MM.1S (cell line): ENCODE measurements at places on chromosomes 3 and 15.
A peak's percentile ranks its signal among the peaks of the same experiment; 100 is the strongest.

DNA sequence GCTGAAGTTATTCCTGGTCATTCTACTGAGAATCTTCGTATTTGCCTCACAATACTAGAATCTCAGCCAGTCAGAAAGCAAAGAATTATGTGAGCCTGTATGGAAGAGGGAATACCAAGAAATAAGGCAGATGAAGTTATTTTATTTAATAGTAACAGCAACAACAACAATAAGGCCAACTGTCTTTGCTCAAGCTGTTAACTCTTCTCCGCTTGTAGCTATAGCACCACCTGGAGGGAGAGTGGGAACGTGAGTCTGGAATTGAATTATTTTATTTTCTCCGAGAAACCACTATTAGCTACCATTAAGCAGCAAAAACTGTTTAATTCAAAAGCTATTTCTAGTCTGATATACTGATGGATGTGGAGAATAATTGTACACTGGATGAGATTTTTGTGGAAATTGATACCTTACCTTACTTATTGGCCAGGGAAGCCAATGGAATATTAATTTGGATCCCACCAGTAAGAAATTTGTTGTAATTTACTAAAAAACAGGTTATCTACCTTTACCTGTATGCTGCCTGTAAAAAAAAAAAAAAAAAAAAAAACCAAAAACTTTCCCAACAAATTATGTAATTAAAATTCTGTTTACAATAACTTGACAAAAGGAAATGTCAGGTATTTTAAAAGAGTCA, 50.1 kb downstream of the CALML4 start:
- peak; percentile 61 for DNase-seq

DNA sequence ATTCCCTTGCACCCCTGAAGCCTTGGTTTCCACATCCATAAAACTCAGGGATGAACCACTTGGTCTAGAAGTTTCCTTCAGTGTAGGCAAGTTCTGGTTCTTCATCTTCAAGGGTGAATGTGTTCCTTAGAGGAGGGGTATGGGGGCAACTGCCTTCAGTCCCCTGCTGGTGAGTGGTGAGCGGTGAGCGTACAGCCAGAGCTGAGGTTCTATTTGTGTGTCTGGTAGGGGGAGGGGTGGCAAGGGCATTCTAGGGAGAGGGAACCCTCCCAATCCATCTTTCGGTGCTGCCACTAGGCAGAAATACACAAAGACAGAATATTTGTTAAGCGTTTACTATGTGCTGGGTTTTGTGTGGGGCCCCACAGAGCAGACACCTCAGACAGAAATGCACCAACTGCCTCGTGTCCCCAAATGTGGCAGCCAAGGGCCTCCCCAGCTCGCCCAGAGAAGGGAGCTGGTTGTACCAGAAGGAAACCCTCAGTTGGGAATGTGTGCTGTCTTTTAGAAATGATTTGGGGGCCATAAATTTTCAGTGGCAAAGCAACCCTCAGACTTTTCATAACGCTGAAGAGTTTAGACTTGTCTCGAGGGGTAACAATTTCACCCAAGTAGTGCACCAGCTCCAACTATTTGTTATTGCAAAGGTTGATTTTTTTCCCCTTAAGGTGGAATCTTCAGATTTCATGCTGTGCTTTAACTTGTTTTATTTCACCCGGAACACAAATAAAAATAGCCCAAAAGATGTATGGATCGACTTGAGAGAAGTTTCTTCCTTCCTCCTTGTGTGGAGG, 137.6 kb downstream of the FBLN2 start:
- DNase-seq: no peak

- DNase-seq: no peak
Measured at GRCh38 chr3:39127269-39127907, 19.9 kb downstream of the TTC21A start.

- no peak for DNase-seq
Measured at GRCh38 chr3:123724306-123724705, 139.5 kb upstream of the HACD2 start.

GRCh38 chr3:183497313-183497712, 58.2 kb downstream of the KLHL6 start:
- no peak for DNase-seq

GRCh38 chr3:147373301-147373700, 33.0 kb downstream of the ZIC4 start:
- no peak for DNase-seq
